ENCODE measurements at places on chromosomes 7 and 10. TPM values are rescaled to one million over a fixed set of nuclear protein-coding genes. Genes with fewer than 3 reads are reported as not detected.

Gene NPC1L1
- 0.07 TPM for total RNA-seq

DNA sequence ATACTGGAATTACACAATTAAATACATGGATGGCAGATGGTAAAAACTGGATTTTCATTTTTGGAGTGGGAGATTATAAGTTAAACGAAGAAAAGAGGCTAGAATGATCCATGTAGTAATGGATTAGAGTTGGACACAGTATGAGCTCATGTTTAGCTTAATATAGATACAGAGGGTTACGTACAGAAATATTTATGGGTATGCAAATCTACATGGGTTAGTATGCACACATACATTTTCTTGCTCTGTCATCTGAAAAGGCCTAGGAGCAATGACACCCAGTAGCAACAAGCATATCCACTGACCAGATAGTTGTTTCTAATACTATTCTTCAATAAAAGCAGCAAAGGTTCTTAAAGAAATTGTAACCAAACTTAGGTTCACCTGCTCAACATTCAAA, 366.4 kb downstream of the SEMA3D start:
- no peak for DNase-seq
- H3K4me1 ChIP-seq: no peaks in the 10 kb centered on the region
- H3K27ac ChIP-seq: no peak overlapping the region
- H3K4me3 ChIP-seq: no peak overlapping the region

- H3K4me3 ChIP-seq: peak overlapping the region; percentile 1
- peak; percentile 62 for DNase-seq
- H3K36me3 ChIP-seq: peaks cover 36% of the 10 kb centered on the region
Measured at GRCh38 chr7:37065779-37066271, 341.5 kb upstream of the AOAH start.

Gene COL26A1
- not detected for total RNA-seq
